ENCODE measurements at places on chromosomes 16 and 17. TPM values are rescaled to one million over a fixed set of nuclear protein-coding genes. Genes with fewer than 3 reads are reported as not detected.

DNA sequence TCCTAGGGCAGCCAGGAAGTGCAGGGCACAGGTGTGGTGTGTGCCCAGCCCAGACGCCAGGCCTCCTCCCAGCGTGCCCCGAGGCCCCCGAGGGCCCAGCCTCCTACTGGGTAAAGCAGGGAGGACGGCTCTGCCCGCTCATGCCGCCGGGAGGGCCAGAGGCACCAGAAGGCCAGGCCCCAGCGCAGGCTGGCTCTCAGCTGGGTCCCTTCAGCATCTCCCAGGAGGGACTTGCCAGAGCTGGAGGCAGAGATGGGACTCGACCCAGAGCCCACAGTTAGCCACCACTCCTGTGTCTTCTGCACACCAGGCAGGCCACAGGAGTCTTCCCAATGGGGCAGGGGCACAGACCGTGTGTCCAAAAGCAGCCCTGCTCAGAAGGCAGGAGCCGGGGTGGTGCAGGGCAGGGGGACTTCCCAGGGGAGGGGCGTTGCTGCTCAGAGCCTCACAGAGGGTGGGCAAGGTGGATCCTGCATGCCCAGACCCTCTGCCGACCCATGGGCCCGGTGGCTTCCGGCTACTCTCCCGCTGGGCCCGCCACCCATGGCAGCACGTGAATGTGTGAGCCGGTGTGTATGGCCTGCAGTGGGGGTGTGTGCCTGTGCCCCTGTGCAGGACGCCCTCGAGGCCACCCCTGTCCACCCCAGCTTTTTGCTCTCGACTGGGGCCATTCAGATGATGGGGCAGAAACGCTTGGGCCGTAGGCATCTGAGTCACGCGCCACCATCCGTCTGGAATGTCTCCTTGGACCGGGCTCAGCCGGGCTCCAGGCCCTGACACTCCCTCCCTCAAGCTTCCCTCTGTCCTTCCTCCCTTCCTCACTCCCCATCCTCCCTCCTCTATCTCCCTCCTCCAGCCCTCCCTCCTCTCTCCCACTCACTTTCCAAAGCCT, 5.7 kb upstream of the ZNF469 start:
- no peak for DNase-seq

ZNF629 gene
- 14.5 TPM for total RNA-seq

- DNase-seq: no peak
These were observed 9.3 kb upstream of the MRTFB start for GRCh38 chr16:14061732-14062259.

DNA sequence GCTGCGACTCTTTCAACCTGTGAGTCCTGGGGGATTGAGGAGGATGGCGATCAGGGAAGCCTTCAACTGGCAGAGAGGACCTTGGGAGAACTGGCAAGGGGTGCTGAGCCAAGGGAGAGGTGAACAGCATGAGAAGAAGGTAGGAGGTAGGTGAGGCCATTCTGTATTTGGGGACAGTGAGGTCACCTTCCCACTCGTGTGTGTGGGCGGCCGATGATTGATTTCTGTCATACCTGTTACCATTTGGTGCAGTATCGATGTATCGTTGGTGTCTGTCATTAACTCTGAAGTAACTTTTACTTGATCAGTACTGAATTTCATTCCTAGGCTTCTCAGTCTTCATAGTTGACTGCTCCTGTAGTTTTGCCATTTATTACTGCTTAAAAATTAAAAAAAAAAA, 3.8 kb downstream of the ARSG start:
- DNase-seq: no peak

DNA sequence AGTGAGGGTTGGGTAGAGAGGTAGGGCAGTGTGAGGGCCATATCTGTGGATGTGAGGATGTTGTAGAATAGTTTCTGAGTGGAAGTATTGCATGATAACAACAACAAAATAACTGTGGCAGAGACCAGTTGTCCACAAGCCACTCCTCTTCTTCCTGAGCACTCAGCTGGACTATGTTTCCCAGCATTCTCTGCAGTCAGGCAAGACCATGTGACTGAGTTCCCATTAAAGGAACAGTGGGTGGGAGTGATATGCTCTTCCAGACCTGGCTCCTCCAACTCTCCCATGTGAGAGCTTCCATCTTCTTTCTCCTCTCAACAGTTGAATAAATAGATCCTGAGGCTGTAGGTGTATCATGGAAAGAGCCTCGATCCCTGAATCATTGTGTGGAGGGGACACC, 272.4 kb downstream of the CBLN1 start:
- no peak for DNase-seq

DNA sequence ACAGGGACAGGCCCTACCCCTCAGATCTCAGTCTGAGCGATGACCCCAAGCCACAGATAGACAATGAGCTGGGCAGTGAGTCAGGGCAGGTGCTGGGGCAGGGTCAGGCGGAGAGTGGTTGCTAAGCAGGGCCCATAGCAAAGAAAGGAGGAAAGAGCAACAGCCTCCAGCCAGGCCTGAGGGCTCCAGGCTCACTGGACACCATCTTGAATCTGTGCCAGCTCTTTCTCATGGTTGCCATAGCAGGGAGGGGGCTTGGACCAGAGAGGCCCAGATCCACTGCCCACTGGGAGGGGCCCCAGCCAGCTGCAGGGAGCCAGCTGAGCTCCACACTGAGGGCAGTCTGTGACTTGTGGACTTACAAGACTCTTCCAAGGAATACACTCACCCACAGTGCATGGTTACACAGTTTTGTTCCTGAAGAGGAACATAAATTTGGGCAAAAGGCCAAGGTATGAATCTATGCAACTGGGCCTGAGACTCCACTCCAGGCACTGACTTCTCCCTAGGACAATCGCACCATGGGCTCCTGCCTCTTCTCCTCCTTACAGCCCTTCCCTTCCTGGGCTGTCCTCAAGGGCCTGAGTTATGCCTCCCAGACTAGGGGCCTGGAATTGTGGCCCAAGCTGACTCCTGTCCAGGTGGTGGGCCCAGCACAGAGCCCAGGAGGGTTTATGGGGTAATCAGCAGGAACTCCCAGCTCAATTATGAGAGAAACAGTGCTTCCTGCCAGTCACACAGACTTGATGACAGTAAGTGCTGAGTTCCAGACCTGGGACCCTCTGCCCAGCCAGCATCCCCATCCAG, 59.9 kb downstream of the BEAN1 start:
- peak; percentile 48 for DNase-seq

EPX gene
- 0.16 TPM for total RNA-seq

Data from HT1080 (cell line).